ENCODE measurements at places on chromosomes 3 and 15. TPM values are rescaled to one million over a fixed set of nuclear protein-coding genes. Genes with fewer than 3 reads are reported as not detected.

GOLGA8R gene
- polyA plus RNA-seq = not detected

TMEM39A gene
- polyA plus RNA-seq = 22.1 TPM

GOLGA8K gene
- not detected for polyA plus RNA-seq

SCN11A gene
- polyA plus RNA-seq = not detected

SEMA3G gene
- polyA plus RNA-seq = not detected

ERC2 gene
- not detected for polyA plus RNA-seq

PP2D1 gene
- 0.46 TPM for polyA plus RNA-seq

SYNPR gene
- not detected for polyA plus RNA-seq

NAA50 gene
- polyA plus RNA-seq = 77.7 TPM

DNA sequence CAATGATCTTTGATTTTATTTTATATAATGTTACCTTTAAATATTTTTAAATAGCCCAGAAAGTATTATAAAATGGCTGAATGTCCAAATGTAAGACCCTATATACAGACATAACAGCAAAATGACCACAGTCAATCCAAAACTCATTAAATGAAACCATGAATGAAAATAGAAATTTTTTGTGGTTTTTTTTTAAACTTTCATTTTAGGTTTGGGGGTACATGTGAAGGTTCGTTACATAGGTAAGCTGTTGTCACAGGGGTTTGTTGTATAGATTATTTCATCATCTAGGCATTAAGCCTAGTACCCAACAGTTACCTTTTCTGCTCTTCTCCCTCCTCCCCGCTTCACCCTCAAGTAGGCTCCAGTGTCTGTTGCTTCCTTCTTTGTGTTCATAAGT lies 108.8 kb downstream of the FAIM start:
- no peak for DNase-seq

GRCh38 chr3:134369231-134369741 lies 5.0 kb downstream of the AMOTL2 start:
- DNase-seq = no peak

GRCh38 chr3:79461129-79461792 lies 306.5 kb downstream of the ROBO1 start:
- DNase-seq = no peak

DNA sequence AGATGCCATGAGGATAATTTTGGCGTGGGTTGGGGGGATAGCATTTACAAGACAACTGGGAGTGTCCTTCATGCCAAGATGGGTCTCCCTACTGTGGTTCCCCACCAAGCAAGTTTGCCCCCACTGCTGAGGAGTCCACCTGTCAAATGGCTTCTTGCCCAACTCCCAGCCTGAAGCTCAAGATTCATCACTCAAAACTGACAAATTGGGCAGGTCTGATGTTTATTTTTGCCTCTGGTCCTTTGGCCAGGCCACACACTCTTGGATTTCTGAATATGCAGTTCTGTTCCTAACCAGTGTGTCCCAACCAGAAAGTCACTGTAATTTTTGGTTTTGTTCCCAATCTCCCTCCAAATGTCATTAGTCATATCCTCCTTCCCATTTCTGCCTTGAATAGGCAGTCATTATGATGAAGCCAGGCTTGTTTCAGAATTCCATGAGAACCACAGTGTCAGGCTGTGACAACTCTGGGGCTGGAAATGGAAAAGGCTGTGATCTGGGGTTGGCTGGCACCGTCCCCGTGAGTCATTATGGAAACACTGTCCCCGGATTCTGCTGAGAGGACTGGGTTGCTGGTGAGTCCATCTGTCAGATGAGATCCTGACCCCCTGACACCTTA lies 29.3 kb upstream of the MEF2A start:
- no peak for DNase-seq

- DNase-seq = no peak
Measured at GRCh38 chr3:139455855-139456254, 20.5 kb downstream of the RBP2 start.

- no peak for DNase-seq
Measured at GRCh38 chr15:79193103-79193502, 89.4 kb upstream of the ANKRD34C start.

- no peak for DNase-seq
Measured at GRCh38 chr3:54573858-54574257, 354.0 kb downstream of the LRTM1 start.

GRCh38 chr3:136950623-136951022 lies 7.2 kb upstream of the IL20RB start:
- no peak for DNase-seq

- DNase-seq = no peak
Measured at GRCh38 chr3:31695280-31696008, 162.7 kb downstream of the STT3B start.

DNA sequence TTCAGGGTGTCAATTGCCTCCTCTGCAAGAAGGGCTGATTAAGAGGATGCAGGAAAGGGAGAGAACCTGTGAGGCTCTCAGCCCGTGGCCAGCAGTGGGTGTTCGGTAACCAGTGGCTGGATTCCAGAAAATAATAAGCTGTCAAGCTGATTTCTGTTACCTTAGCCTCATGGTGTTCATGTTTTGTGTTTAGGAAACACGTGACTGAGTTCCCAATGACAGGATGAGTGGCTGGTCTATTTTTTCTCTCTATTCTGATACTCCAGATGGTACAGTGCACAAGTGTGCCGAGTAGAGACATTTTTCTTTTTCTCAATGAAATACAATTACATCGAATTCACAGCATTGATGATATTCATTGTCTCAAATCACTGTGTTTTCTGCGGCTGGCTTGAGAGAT lies 43.6 kb downstream of the EDEM1 start:
- no peak for DNase-seq

DNA sequence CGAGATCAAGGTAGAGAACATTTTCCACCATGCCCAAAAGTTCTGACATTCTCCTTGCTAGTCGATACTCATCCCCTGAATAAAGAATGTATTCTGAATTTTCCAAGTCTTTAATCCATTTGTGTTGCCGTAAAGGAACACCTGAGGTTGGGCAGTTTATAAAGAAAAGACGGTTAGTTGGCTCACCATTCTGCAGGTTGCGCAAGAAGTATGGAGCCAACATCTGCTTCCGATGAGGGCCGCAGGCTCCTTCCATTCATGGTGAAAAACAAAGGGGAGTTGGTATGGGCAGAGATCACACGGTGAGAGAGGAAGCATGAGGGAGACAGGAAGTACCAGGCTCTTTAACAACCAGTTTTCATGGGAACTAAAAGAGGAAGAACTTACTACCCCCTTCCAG lies 121.2 kb downstream of the DCLK3 start:
- no peak for DNase-seq

GRCh38 chr3:150411976-150412375 lies 3.9 kb downstream of the TSC22D2 start:
- DNase-seq = no peak

GRCh38 chr3:127264794-127265514 lies 22.9 kb downstream of the PRR20G start:
- DNase-seq = no peak

DNA sequence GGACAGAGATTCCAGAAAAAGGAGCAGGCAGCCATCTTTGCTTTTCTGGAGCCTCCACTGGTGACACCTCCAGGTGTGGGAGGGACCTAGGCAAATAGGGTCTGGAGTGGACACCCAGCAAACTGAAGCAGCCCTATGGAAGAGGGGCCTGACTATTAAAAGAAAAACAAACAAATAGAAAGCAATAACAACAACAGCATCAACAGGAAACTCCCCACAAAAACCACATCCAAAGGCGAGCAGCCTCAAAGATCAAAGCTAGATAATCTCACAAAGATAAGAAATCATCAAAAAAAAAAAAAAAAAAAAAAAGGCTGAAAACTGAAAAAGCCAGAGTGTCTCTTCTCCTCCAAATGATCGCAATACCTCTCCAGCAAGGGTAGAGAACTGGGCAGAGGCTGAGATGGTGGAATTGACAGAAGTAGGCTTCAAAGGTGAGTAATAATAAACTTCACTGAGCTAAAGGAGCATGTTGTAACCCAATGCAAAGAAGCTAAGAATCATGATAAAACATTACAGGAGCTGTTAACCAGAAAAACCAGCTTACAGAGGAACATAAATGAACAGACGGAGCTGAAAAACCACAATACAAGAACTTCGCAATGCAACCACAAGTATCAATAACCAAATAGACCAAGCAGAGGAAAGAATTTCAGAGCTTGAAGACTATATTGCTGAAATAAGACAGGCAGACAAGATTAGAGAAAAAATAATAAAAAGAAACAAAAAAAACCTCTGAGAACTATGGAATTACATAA lies 225.4 kb downstream of the CTNNB1 start:
- DNase-seq = no peak

DNA sequence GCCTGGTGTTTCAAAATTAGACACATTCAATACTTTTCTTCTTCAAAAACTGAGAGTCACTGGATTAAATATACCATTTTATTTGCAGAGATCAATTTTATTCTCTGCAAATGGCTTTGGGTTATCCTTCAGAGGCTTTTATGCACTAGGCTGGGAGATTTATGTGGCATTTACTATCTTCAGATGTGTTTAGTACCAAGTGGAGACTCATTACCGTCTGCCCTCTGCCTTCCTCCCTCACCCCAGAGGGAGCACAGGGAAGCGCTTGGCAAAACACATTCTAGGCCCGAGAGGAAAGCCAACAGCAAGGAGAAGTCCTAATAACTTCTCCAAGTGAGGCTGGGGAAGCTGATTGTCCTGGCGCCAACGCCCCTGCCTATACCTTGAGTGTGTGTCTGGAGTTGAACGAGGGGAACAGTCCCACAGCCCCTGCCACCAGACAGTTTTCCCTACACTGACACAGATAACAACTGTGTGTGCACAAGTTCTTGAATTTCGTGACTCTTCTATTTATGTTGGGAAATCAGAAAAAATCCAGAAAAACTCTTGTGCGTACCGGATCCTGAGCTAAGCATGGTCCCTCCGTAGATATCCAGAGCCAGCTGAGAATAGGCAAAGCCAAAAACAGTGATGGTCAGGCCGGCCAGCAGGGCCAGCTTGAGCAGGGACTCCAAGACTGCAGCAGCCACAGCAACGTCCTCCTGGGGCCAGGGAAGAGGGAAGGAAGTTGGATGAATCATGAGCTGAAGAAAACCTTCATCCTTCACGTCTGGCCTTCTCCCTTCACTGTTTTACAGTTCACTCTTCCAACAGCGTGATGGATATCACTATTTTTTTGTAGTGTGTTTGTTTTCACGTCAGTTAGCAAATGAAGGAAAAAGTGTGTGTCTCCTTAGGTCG lies 26.6 kb downstream of the RFT1 start:
- no peak for DNase-seq

All from CD8-positive, alpha-beta memory T cell (primary cell).